ENCODE measurements at places on chromosomes 2 and 18. TPM values are rescaled to one million over a fixed set of nuclear protein-coding genes. Genes with fewer than 3 reads are reported as not detected.

DNA sequence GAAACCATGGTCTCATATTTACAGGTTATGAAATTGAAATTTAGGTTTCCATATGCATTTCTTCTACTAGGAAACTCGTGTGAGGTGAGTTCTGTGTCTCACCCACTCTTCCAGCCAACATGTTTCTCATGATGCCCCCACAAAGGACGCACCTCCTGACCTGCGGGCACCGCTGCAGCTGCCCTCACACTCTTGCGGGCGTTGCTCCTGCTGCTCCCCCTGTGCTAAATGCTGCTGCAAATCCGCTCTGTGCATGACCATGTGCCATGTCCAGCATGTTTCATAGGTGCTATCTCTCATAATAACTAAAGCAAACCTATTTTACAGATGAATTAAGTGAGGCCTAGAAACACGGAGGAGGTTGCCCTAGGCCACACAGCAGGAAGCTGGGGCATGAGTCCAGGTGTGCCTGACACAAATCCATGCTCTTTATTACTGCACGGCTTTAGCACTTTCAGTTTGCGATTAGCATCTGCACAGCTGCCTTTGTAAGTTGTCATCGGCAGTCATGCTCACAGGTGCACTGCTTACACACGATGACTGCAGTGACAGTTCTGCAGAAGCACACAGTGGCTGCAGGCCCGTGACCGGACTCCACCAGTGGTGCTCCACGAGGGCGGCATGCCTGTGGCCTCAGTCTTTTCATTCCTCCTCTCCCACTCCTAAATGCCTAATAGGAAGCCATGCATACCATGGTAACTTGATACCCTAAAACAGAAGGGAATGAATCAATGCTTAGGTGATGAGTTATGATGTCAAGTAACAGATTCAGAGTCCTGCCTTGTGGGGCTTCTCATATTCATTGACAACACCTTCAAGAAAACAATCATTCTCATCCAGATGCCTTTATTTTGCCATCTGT lies 14.9 kb upstream of the GALR1 start:
- no peaks in the 10 kb centered on the region for H3K27me3 ChIP-seq
- H3K27ac ChIP-seq: no peak overlapping the region
- no peaks in the 10 kb centered on the region for H3K36me3 ChIP-seq
- no peaks in the 10 kb centered on the region for H3K4me1 ChIP-seq

Gene EML6
- total RNA-seq: 0.52 TPM

DNA sequence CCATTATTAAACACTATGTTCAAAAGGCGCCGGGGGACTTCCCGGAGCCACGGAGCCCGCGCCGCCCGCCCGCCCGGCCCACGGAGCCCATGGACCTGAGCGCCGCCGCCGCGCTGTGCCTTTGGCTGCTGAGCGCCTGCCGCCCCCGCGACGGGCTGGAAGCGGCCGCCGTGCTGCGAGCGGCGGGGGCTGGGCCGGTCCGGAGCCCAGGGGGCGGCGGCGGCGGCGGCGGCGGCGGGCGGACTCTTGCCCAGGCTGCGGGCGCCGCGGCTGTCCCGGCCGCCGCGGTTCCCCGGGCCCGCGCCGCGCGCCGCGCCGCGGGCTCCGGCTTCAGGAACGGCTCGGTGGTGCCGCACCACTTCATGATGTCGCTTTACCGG lies 197 bp downstream of the GDF7 start:
- H3K27me3 ChIP-seq: peaks cover 77% of the 10 kb centered on the region
- H3K4me3 ChIP-seq: peak overlapping the region; percentile 42
- peak overlapping the region; percentile 50 for H3K27ac ChIP-seq
- peaks cover 12% of the 10 kb centered on the region for H3K4me1 ChIP-seq

Gene NETO1
- total RNA-seq: not detected

DNA sequence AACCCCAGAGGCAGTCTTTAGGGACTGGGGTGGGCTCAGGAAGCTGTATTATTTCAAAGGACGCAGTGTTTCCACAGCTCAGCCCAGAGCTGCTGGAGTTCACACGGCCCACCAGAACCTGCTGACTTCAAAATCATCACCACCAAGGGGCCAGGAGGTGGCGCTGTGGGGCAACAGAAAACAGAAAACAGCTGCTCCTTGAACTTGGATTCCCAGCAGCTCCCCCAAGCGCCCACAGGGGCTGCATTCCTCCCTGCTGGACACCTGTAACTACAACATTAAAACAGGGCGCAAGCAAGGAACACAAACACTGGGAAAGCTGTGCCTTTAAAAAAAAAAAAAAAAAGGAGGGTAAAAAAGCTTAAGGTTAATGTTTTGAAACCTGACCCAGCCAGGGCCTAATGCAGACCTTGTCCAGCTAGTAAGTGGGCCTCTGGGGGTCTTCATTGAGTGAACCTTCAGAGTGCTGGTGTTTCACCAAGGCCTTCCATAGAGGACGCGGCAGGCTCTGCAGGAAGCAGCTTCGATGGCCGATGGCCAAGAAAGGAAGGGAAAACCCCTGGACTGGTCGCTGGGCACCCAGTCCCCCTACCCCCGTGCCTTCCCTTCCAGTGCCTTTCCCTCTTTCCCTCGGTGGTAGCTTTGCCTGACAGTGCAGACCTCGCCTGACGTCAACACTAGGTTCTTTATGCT lies 25.9 kb downstream of the MLPH start:
- peaks cover 38% of the 10 kb centered on the region for H3K4me1 ChIP-seq
- no peak overlapping the region for H3K4me3 ChIP-seq
- no peaks in the 10 kb centered on the region for H3K36me3 ChIP-seq
- H3K27ac ChIP-seq: peak overlapping the region; percentile 78
- H3K27me3 ChIP-seq: no peaks in the 10 kb centered on the region

GRCh38 chr2:191171708-191172355 lies 21.0 kb upstream of the STAT4 start:
- no peaks in the 10 kb centered on the region for H3K27me3 ChIP-seq
- no peak overlapping the region for H3K27ac ChIP-seq
- no peak for DNase-seq
- no peak overlapping the region for H3K4me3 ChIP-seq

All from heart left ventricle (tissue), 16 donors.